ENCODE measurements at places on chromosomes 12 and 14.

GRCh38 chr12:1391722-1392121 lies 202.7 kb downstream of the FBXL14 start:
- no peak for DNase-seq

DNA sequence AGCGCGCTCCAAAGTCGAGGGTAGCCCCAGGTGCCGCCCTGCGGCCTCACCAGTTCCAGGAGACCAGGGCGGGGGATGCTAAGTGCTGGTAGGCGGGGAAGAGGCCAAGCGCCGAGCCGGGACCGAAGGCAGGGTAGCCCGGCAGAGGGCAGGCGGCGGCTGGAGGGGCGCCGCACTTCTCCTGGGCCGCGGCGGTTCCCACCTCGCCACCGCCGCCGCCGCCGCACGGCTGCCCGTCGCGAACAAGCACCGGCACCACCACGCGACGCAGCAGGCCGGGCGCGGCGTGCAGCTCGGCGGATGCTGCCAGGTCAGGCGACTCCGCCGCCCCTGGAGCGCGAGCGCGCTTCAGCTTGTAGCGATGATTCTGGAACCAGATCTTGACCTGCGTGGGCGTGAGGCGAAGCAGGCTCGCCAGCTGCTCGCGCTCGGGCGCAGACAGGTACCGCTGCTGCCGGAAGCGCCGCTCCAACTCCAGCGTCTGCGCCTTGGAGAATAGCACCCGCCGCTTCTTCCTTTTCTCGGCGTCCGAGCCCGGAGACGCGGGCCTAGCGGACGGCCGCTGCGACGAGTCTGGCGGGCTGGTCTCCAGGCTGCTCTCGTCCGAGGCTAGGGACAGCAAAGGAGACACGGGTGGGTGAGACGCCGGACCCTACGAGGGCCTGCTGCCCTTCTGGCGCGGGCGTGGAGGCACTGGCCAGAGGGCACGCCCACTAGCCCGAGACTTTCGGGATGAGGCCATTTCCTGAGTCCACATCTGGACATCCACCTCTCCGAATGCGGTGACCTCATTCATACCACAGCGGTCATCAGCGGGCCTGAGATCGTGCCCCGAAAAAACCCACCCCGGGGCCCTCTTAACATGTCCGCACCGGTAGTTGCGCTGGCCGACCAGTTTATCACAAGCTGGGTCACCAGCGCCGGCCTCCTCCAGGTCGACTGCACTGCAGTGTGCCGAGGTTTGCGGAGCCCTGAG lies 1.3 kb downstream of the NKX2-8 start:
- DNase-seq: no peak

GRCh38 chr12:75876832-75877762 lies 154.5 kb downstream of the PHLDA1 start:
- no peak for DNase-seq

DNA sequence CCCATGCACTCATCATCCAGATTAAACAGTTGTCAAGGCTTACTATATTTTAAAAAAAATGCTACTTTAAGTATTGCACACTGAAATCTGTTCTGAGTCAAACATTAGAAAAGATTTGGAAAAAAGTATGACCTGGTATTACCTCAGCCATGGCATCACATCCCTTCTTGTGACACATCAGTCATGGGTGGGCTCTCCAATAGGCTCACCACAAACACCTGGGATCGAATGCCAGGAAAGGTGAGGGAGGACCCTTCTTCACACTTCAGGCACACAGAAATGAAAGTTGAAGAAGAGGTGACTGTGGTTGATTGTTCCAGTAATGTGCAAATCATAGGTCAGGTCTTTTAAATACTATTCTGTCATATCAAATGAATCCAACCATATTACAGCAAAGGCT lies 36.6 kb upstream of the GZMB start:
- no peak for DNase-seq

- DNase-seq: no peak
Measured at GRCh38 chr12:129877411-129877810, 26.4 kb downstream of the TMEM132D start.

GRCh38 chr14:100037353-100037752 lies 27.9 kb upstream of the EVL start:
- DNase-seq: no peak

GRCh38 chr12:2891240-2892053 lies 756 bp downstream of the TULP3 start:
- DNase-seq: no peak

DNA sequence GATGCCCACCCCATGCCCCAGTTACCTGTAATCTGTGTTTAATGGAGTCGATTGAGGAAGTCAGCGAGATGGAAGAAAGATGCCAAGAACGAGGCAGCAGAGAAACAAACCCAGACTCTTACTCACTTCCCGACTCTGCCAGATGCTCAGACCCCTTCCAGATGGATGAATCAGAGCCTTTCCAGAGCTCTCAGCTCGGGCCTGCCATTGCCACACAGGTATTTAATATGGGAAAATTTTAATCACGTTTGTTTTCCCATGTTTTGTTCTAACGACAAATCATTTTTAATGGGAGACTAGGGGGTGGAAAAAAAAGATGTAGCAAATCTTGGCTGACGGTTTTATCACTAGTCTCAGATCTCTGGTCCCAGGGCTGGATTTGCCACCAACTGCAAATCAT lies 72.5 kb upstream of the SRRM4 start:
- no peak for DNase-seq

GRCh38 chr12:124399622-124400021 lies 104.7 kb downstream of the RFLNA start:
- DNase-seq: no peak

DNA sequence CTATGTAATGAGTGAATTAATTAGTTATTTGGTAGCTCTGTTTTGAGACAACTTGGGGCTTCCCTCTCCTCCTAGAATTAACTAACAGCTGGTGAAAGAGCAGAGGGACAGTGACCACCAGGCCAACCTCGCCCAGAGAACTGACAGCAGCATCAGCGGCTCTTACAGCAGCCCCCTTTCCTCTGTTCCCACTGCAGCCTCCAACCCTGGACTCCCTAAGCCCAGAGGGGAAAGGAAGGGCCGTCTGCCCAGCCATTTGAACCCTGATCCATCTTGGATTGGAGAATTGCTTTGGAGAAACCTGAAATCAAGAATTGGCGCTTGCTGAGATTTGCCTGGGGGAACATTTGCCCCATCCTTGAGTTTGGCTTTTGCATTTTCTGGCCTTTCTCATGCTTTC lies 45.5 kb downstream of the B4GALNT3 start:
- no peak for DNase-seq

GRCh38 chr12:80121661-80122060 lies 22.3 kb downstream of the OTOGL start:
- DNase-seq: no peak

GRCh38 chr12:47346251-47347019 lies 266.7 kb upstream of the AMIGO2 start:
- DNase-seq: no peak

- no peak for DNase-seq
Measured at GRCh38 chr12:130795906-130796305, 43.1 kb downstream of the STX2 start.

DNA sequence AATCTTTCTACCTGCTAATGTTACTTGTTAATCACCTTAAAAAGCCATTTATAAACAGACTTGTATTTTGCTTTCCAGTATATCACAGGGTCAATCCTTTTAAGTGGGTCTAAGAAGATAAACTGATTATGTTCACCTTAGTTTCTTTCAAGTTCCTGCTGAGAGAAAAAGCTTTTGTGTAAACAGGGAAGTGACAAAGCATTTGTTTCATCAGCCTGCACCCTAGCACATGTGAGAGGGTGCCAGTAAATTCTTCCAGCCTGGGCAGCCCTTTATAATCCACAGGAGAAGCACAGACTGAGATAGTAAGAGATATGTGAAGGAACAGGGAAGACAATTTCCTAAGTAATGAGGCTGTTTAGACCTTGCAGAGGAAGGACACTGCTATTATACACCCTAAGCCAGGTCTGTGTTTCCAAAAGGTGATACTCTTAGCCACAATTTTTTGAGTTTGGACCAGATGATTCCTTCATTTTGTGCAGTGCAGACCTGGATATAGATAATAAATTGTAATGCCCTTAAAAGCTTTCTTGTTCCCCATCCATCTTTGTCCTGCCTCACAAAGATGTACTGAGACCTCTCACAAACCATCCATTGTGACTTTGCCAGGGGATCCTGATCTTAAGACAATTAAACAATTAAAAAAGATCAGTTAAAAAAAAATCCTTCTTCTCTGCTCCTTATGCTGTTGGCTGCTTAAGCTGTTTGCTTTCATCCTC lies 150.7 kb downstream of the KTN1 start:
- no peak for DNase-seq

DNA sequence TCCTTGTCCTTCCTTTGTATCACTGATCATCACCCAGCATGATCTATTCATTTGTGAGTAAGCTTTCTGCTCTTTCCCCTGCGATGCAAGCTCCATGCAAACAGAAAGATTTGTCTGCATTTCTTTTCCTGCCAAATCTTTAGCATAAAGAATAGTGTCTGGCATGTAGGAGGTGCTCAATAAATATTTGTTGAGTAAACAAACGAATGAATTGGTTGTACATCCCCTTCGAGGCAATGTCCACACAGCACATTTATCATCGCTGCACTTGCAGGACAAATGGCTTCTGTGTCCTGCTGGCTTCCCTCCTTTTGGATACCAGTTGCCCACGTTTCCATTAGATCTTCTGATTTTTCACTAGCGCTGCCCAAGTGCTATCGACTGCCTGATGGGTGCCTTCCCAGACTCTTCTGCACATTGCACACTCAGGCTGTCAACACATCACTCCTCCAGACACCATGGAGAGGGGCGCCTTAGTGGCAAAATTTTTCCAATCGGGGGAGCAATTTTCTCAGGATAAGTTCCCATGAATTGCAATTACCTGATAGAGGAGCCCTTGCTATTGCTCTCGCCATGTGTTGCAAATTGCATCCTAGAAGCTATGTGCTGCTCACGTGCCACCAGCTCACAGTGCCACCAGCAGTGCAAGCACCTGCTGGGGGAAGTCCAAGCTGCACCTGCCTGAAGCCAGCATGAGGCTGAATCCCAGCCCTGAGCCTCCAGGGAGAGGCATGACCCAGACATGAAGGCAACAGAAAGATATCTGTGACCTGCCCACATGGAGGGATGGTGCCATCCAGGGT lies 206.6 kb downstream of the KIF26A start:
- no peak for DNase-seq

- no peak for DNase-seq
Measured at GRCh38 chr12:22729957-22730443, 105.0 kb downstream of the ETNK1 start.

GRCh38 chr12:27185234-27186021 lies 58.7 kb upstream of the STK38L start:
- DNase-seq: no peak
